ENCODE measurements at places on chromosomes 4 and X.

DNA sequence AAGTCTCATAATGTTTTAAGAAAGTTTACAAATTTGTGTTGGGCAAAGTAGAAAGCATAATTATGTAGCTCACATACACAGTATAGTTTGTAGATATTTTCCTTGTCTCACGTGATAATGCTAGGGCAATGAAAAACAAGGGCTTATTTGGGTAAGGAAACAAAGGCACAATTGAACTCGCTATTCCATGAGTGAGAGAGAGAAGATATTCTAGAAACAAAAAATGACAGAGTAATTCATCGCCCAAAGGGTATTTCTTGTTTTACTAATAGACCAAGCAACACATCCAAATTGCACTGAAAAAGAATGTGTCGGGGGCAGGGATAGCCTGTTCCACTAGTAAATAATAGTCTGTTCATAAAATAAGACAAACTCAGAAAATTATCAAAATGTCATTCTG, 3.6 kb upstream of the ASB11 start:
- DNase-seq, result no peak

DNA sequence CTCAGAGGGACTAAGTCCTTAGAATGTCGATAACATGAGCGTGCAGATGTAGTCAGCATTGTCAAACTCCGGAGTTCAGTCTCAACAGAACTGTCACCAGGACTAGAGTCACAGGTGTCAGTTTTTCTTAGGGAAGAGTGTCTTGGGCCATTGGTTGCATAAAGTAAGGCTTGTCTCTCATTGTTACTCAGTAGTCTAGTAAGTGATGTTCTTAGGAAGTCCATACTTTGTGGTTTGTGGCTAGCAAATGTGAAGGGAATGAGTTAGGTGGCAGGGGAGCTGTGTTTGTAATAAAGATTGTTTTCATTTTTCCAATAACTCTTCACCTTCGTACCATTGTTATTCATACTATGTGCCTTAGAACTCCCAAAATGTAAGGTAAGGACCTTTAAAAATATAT, 119.6 kb downstream of the AFF2 start:
- no peak for DNase-seq

DNA sequence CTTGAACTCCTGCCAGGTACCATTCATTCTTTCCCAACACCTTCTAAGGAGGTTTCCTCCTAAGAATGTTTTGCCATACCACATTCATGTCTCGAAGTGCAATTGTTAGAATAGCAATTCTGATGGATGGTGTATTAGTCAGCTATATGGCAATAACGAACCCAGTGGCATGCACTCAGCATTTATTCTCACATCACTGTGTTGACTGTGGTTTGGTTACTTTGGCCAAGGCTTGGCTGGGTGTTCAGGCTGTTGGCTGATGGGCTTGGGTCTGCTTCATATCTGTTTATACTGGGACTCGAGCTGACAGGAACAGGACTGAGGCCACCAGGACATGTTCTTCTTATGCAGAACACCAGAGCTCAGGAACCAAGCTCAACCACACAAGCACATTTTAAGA, 31.7 kb downstream of the PSAPL1 start:
- DNase-seq, result no peak

DNA sequence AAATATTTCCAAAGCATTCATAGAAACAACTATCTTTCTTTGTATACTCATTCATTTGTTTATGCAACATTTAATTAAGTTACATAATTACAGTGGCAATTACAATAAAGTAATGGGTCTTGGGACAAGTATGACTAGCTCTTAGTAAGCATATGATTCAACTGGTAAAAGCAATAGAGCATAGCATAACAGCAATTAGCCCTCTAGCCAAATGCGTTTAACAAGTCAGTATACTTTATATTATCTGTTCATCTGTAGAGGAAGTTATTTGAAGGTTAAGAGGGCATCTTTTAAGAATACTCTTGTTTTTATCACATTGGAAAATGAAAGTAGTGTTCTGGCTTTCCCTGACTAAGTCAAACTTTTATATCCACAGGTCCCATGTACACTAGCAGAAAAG, 198.1 kb upstream of the UGT8 start:
- no peak for DNase-seq

DNA sequence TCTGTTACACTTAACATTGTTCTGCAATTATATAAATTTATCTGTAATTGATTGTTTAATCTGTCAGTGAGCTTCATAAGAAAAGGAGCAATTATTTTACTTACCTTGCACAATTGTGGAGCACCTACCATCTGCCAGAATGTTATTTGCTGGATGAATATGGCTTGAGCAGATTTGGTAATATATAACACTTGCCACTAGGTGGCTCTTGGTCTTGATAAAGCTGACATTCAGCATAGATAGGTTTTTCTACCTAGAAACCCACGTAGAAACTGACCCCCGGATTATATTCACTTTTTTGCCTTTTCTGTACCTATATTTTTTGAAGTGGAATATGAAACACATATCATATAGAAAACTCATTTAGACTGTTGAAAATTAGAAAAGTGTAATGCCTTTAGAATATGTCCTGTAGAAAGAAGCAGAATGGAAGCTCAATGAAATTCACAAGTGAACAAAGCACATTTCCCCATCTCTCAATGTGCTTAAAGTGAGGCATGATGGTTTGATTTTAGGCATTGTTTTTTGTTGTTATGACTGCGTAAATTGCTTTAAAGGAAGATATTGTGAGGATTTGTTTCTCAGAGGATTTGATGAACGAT, 9.5 kb downstream of the RBPJ start:
- DNase-seq, result no peak

DNA sequence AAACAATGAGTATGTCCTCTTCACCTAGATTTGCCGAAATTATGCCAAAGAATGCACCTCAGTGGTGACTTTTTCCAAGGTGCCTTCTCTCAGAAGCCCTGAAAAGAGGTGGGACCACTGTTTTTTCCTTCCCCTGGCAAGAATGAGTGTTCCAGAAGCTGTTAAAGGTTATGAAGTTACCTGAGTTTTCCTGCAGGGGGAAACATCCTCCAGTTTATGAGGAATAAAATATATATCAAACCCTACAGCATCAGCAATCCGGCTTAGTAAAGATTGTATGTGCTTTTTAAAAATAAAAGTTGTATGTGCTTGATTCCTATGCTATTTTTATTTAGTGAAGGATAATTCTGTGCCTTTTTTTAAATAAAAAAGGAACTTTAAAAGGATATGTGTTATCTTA, 73.3 kb downstream of the RBM46 start:
- DNase-seq, result no peak

DNA sequence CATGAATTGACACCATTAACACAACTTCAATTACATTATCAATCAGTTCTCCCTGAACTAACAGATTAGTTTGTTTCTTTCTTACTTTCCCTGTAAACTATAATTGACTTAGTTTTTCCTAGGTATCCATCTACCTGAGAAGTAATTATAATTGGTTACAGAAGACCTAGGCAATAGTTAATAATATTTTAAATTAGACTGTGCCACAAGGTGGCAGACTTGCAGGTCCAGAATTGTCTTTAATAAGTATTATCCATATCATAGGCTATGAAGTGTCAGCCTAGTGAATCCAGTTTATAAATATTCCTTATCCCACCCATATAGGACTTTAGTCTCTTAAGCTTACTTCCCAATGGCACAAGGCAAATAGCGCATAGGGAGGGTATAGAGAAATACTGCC, 48.9 kb upstream of the FAM47B start:
- no peak for DNase-seq

DNA sequence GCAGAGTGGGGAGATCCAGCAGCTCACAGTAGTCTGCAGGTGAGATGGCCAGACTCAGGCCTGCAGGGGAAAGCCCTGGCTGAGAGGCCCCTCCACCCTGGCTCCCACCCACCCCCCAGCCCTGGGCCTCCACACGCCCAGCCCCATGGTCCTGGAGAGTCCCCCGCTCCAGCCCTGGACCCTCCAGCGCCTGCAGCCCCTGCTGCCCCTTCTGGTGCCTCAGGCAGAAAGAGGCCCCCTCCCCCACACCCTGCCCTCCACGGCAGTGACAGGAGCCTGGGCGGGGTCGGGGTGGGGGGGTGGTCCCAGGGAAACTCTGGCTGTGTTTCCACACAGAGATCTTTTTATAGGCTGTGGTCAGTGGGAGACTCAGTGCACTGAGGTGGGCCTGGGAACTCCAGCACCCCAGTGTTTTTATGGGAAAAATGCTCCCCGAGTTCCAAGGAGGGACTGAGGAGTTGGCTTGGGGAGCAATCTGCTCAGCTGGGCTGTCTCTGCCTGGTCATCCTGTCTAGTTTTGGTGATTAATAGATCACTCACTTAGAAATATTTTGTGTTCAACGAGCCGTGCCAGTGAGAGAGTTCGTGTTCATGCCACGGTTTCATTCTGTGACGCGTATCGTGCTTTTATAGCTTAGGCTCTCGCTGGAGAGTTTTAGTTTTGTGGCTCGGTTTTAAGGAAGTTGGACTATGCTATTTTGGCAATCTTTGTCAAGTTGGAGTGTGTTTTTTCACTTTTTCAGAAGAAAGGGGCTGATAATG, 53.1 kb upstream of the HGFAC start:
- no peak for DNase-seq

- DNase-seq, result no peak
Observed at GRCh38 chr4:118865091-118865708, 23.5 kb upstream of the SYNPO2 start.

DNA sequence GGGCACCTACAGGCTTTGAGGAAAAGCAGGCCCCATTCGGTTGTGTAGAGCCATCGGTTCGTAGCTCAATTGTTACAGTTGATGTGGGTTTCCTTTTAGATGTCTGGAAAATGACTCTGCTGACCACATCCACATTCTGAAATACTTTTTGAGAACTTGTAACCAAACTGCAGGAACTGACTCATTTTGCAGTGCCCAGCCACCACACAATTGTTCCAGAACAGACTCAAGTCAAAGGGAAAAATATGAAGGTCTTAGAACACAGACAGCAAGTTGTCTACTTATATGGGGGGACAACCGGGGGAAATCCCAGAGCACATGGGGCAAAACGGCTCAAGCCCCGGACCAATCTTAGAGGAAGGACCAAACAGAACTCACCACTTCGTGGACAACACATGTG, 557.6 kb upstream of the DIPK2B start:
- DNase-seq, result peak; percentile 19

- no peak for DNase-seq
Observed at GRCh38 chr4:138996090-138996489, 19.5 kb upstream of the NOCT start.

- DNase-seq, result no peak
Observed at GRCh38 chr4:43244688-43245382, 352.3 kb downstream of the GRXCR1 start.

GRCh38 chr4:66693694-66694093, 851.6 kb downstream of the CENPC start:
- no peak for DNase-seq

DNA sequence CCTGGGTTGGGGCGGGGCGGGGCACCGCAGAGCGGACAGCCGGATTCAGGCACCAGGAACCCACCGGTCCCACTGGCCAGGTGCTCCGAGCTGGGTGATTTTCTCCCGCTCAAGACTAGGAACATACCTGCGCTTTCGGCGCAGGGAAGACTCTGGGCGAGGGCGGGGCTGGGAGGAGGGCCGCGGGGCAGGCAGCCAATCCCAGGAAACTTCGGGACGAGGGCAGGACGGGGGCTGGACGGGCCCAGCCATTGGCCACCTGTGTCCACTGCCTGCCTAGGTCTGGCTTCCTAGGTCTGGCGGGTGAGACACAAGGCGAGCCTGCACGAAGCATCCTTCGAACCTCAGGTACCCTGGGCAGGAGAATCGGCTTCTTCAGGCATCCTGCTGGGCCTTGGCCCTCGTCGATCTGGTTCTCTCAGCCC, 274 bp upstream of the ERVMER34-1 start:
- no peak for DNase-seq

DNA sequence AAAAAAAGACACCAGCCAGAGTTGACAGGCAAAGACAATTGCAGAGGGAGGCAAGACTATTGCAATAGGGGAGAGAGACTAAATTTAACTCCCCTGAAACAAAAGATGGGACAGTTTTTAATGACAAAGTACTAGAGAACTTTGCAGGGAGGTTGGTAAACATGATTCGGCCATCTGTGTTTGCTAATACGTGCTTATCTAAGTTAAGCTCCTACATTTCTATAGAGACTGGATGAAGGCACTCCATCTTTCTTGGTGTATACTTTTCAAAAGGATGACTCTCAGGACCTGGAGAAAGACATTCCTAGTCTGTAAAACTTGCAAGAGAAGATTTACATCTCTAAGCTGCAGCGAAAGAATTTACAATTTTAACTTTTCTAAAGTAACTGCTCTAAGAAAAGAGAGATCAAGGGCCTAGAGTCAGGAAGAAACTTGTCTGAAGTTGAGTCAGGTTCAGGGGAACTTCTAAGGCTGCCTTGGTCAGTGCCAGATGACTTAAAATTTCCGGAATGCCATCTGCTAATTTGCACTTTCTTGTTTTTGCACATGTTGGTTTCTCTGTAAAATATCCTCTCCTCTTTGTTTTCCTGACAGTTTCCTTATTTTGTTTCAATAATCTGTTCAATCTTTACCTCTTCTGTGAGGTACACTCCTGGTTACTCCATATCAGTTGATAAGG, 10.6 kb downstream of the ADAM29 start:
- no peak for DNase-seq

DNA sequence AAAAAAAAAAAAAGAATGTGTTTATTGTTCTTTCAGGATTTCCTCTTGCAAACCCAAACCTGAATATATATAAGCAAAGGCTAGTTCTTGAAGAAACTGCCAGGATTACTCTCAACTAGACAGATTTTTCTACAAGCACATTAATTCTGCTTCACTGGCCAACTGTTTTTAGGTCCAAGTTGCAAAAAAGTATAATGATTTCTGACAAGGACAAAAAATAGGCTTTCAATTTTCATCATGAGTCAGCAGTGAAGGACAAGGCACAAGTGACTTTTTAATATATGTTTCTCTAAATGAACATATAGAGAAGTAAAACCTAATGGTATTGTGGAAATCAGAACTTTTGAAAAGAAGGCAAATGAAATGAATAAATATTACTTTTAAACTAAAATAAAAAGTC, 73.7 kb downstream of the ELOVL6 start:
- DNase-seq, result no peak

GRCh38 chr4:53193111-53193510, 172.8 kb downstream of the SCFD2 start:
- no peak for DNase-seq

- DNase-seq, result peak; percentile 9
Observed at GRCh38 chrX:9873952-9874351, 87.7 kb downstream of the SHROOM2 start.

- no peak for DNase-seq
Observed at GRCh38 chr4:27191592-27191991, 331.0 kb downstream of the STIM2 start.

DNA sequence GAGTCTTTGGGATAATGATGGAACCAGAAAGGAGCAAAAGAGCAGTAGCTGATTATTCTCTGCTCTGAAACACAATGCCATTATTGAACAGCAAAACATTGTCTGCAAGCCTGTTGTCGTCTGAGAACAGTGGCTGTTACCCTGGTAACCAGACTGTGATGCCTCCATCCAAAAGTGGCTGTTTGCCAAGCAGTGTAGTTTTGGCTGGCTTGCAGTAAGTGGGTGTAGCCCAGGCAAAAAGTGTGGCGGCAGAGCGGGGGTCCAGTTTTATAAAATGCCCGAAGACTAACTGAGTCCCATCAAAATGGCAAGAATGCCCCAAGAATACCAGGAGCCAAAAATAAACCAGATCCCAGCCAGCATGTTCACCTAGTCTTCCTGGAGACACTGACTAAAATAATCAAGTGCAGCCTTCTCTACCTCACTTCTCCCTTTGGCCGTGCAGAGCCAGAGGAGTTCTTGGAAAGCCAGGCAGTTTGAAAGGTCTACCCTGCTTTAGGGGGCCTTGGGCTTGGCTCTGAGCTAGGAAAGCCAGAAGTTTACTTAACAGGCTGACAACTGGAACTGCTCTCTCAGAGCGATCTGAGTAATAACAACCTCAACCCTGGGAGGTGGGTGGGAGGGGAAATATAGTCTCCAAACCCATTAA, 2.6 kb downstream of the PLP1 start:
- no peak for DNase-seq

Measured in stimulated activated naive CD4-positive, alpha-beta T cell treated with Interleukin-2 at 50 U/mL for 16 hours (primary cell).